ENCODE measurements at places on chromosomes 11 and 22.

- no peak for DNase-seq
Measured at GRCh38 chr22:37983860-37984791, at the start of gene SOX10. TSS of gene SOX10 (minus strand) at chr22:37984555. CDS start at chr22:37983784, 771 bp downstream.

DNA sequence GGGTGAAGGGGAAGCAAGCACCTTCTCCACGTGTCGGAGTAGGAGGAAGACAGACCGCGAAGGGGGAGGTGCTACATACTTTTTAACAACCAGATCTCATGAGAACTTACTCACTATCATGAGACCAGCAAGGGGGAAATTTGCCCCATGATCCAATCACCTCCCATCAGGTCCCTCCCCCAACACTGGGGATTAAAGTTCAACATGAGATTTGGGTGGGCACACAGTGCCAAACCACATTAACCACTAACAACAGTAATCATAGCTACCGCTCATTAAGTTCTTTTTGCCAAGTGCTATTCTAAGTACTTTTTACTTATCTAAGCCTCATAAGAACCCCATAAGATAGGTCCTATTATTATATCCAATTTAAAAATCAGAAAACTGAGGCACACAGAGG is 450.5 kb upstream of the DDI1 start:
- DNase-seq = no peak

GRCh38 chr11:92376146-92376599 is 151.6 kb downstream of the FAT3 start:
- peak; percentile 68 for DNase-seq

- peak; percentile 67 for DNase-seq
Measured at GRCh38 chr22:40525250-40525884, 111.2 kb downstream of the MRTFA start.

DNA sequence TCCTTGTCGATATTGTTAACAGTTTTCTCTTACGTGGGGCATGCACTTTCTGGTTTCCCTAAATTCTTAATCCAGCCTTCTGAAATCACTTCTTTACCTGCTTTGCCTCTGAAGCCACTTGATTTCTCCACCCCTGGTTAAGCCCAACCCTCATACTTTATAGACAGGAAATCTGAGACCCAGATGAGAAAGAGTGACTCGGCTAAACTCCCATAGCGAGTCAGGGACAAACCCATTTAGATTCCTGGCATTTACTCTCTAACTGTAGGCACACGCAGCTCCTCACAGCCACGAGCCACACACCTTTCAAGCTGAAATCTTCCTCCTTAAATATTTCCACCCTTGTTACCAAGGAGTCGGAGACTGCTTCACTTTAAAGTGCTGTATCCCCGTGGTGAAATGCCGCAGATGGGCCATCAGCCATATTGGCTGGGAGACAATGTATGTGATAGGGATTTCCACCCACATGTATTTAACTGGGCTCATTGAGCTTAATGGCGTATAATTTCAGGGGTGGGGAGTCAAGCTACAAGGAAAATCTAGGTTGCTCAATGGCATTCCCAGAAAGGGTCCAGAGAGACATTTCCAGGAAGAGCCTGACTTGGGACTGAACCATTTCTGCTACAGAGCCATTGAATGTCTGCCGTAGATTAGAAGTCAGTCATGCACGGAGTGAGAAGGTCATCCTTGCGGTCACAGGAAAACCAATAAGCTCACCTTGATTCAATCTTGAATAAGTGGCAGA is 49.9 kb upstream of the GRK3 start:
- DNase-seq = no peak

GRCh38 chr11:13224324-13224723 is 53.3 kb upstream of the BMAL1 start:
- DNase-seq = no peak

Data from fibroblast of mammary gland (primary cell).